ENCODE measurements at places on chromosomes 1 and 21.

- no peak for DNase-seq
Measured at GRCh38 chr1:195495720-195496635, 1112.3 kb downstream of the KCNT2 start.

- no peak for DNase-seq
Measured at GRCh38 chr1:27618341-27619082, 14.6 kb upstream of the AHDC1 start.

DNA sequence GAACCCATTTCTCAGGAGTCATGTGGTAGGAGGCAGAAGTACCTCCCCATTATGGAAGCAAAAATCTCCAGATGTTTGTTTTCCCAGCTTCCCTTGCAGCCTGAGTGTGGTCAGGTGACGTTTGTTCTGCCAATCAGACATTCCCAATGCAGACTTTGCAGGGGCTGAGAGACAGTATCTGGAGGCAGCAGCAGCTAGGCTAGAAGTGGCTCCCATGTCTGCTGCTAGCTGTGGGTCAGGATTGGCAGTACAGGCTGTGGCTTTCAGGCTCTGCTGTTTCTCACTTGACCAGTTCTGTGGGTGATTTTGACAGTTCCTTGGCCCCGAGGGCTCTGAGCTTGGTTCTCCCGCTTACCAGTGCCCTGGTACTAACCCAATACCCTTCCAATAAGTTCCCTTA lies 58.6 kb upstream of the NBPF3 start:
- no peak for DNase-seq

GRCh38 chr21:21233051-21233450 lies 234.8 kb downstream of the NCAM2 start:
- no peak for DNase-seq

- no peak for DNase-seq
Measured at GRCh38 chr1:11752359-11753088, 9.5 kb upstream of the C1orf167 start.

DNA sequence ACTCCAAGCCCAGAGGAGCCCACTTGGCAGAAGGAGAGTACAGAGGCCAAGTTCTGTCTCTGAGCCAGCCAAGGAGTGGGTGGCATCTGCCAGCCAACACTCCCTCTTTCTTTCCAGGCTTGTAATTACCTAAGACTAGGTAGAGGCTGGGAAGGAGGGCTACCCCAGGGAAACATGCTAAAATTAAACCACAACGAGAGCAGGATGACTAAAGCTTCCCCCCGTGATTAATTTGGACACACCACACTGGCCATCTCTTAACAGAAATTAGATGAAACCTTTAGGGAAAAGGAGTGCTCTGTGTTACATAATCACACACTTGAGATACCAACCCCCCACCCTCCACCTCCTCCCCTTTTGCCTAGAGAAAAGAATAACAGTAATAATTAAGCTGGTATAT lies 102.1 kb upstream of the ZC3H12A start:
- no peak for DNase-seq

GRCh38 chr1:45686015-45686287 lies 382 bp downstream of the GPBP1L1 start:
- peak; percentile 84 for DNase-seq
